Left renal cortex interstitium (tissue), 4 donors: ENCODE measurements at places on chromosomes 3 and 15. TPM values are rescaled to one million over a fixed set of nuclear protein-coding genes. Genes with fewer than 3 reads are reported as not detected.

DNA sequence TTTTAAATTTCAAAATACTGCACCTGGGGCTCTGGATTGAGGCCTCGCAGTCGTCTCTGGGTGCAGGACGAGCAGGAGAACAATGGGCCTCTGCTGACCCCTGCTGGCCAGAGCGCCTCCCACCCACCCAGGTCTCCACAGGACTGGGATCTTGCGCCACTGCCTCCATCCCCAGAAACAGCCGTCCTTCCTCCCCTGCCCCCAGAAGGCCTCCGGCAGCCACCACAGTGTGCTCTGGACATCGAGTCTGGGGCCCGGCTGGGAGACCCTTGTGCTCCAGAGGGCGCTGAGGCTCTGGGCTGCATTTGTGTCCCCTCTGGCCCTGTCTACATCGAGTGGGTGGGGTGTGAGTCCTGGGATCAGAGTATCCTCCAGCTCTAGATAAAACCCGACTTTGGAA lies 6.7 kb upstream of the ACSBG1 start:
- DNase-seq: no peak

DNA sequence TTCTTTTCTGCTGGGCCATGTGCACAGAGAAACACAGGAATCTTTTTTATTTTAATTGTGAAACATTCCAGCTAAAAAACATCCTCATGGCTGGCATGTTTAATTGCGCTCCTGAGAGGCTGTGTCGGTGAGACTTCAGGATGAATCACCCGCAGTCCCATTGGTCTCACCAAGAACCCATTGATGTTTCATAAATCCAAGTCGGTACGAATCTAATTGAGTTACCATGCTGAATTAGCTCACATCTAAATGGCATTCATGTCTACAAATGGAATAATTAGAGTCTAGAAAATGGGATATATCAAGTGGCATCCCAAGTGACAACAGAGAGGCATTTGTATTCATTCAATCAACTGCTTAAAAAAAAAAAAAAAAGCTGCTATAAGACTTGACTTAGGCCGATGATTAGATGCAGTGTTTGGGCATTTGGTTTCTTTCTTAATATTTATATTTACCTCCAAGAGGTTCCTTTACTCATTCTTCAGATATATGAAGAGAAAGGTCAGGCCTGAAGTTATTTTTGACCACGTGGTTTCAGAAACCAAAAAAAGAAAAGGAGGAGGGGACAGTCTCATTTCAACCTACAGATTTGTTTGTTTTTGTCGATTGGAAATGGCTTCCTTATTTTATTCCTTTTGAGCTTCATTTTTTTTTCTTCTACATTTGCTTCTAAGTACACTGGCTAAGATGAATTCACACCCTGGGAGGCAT lies 79.1 kb upstream of the FOXB1 start:
- DNase-seq: no peak

GRCh38 chr15:39588531-39589192 lies 7.8 kb downstream of the THBS1 start:
- no peak for DNase-seq

DNA sequence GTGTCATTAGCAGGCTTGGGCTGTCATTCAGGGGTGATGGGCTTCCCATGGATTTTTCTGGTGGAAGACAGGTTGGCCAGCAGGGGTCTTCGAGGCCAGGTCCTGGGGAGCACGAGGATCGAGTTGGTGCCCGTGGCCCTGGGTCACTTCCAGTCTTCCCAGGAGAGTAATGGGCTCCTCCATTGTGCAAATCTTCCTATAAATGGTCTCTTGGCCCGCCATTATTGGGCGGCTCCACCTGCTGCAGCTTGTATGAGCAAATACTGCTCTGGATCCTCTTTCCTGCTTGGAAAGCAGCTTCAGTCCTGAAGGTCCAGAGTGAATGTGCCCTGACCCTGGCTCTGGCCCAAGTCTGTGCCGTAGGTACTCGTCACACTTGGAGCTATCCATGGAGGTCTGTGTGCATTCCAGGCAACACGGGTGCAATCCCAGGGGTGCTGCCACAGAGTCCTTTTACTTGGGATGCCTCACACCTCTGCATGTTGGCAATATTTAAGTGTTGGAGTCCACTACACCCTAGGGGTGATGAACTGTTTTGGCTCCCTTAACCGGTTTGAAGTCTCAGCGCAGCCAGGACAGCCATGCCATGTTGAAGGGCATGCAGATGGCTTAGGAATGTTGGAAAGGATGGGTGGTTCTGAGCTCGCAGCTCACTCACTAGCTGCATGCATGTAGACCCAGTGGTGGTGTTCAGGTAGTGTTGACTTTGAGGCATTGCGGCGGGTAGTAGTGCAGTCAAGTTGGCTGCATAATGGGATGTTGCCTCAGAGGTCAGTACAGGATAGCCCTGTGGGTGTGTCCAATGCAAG lies 97.6 kb downstream of the SNRPN start:
- no peak for DNase-seq

GRCh38 chr15:31359702-31360111 lies 33.1 kb downstream of the KLF13 start:
- DNase-seq: no peak

DNA sequence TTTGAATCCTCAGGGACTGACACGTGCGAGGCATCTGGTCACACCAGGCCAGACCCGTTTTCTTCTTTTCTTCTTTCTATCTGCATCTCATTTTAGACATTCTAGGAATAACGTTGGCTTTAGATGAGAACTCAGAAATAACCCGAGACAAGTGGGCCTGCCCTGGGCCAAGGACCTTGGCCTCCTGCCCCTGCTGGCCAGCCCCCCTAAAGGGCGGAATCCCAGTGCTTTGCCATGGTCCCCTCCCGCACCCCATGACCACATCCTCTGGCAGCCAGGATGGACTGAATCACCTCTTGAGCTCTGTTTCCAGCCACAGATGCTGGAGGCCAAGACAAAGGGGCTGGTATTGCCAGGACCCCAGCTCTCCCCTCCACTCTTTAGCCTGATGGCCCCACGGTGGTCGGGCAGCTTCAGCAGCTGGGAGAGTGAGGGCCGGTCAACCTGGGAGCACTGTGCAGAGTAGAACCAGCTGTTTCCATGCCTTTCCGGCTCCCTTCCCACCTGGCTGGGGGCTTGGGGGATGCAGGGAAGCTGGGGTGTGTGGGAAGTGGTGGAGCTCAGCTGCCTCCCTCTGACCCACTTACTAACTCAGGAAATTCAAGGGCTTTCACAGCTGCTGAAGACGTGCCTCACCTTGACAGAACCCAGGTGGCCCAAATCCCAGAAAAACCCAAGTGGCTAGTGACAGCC lies 190.9 kb downstream of the FAM43A start:
- no peak for DNase-seq

- no peak for DNase-seq
Observed at GRCh38 chr15:47937834-47938233, 183.0 kb upstream of the SLC24A5 start.

DNA sequence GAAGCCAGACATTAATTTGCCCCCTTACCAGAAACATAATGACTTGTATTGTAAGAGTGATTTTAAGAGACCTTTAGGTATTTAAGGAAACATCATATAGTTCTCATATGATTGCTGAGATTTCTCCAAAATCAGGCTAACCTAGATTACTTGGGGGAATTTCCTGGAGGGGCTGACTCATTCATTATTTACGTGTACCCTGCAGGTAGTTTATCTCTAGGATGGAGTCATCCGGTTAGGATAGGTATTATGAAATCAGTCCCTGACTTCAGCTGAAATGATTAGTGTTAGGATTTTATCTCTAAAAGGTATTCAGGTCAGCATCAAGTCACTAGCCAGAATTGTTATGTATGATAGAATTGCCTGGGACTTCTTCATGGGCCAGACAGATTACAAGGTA lies 97.5 kb downstream of the TCF12 start:
- no peak for DNase-seq

DNA sequence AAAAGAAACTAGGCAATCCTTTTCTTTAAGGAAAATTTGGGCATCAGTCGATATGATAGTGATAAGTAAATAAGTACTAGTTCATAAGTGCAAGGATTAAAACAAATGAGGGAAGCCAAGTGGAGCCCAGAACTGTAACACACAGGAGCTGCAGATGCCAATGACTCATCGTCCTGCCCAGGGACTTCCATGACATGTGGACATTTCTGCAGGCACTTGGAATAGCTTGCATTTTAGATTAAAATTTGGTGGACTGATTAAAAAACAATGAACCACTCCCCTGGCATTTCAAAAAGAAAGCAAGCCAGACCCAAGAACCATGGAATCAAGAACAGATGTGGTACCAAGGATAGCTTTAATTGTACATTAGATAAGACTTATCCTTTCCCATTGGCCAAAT lies 2.9 kb downstream of the SAMD7 start:
- DNase-seq: no peak

GRCh38 chr3:114714237-114714636 lies 420.4 kb downstream of the TIGIT start:
- no peak for DNase-seq

GRCh38 chr15:69789648-69790393 lies 307.9 kb downstream of the TLE3 start:
- DNase-seq: no peak

GRCh38 chr3:191484461-191484860 lies 23.5 kb downstream of the PYDC2 start:
- DNase-seq: no peak

DNA sequence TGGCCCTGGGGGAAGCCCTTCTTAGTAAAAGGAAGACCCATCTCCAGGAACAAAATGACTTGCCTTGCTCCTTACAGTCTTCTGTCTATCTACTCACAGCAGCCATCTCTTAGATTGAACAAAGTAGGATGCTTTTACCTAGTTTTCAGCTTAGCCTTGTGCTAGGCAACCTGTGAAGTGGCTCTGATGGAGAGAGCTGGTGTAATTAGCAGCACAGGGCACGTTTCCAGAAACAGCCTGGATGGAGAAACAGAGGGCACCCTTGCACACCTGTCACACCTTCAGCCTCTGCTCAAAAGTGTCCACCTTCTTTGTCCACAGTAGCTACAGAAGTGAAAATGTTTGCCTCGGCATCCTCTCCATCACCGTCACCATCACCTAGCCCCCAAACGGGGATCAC lies 292.9 kb downstream of the RORA start:
- DNase-seq: no peak

GRCh38 chr15:94259863-94260262 lies 28.5 kb downstream of the MCTP2 start:
- DNase-seq: no peak

UNC13C gene
- polyA plus RNA-seq: 10.8 TPM

DPPA2 gene
- polyA plus RNA-seq: 1.2 TPM

CLASP2 gene
- polyA plus RNA-seq: 44.6 TPM

TMEM212 gene
- polyA plus RNA-seq: not detected

IL20RB gene
- polyA plus RNA-seq: 0.33 TPM

SIDT1 gene
- 2.4 TPM for polyA plus RNA-seq

YEATS2 gene
- 32.0 TPM for polyA plus RNA-seq
